ENCODE measurements at places on chromosomes 5 and 9.

DNA sequence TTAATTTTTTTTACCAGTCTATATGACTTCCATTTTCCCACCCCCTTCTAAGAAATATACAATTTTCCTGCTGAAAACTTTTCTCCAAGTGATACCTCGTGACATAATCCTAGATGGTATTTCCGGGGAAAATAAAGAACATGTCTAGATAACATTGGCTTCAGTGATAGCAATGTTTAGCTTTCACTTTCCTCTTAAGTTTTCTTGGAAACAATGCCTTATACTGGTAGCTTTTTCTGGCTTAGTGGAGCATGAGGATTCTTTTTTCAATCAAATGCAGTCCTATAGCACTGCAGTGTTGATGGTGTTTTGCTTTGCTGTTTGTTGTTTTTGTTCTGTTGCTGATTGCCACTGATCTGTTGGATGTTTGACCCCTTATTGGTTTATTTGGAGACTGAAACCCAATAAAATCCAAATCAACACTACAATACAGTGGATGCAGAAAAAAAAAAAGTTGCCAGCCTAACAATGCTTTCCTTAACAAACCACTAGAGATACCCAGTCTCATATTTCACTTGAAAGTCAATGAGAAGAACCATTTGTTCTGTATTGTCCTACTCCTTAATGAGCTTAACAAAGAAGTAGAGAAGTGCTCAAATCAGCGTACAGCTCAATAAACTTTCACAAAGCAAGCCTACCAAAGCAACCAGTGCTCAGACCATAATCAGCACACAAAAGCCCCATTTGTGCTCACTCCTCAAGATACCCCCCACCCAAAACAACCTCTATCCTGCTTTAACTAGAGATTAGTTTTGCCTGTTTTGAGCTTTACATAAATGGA is 74.2 kb upstream of the GRAMD2B start:
- DNase-seq, result no peak

DNA sequence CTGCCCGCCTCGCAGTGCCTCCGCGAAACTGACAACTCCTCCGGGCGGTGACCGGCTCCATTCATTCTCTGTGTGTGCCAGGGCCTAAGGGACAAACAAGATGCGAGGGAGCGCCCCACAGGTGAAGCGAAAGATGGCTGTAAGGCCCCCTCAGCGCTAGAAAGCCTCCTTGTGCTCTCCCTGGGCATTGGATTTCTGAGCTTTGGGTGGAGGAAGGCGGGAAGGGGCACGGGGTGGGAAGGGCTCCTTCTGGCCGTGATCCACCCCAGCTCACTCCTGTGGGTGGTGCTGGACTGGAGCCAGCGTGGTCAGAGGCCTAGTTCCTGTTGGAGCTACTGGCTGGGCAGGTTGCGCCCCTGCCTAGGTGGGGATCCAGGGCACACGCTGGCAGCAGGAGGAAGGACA is 943 bp downstream of the GALNT12 start:
- no peak for DNase-seq

DNA sequence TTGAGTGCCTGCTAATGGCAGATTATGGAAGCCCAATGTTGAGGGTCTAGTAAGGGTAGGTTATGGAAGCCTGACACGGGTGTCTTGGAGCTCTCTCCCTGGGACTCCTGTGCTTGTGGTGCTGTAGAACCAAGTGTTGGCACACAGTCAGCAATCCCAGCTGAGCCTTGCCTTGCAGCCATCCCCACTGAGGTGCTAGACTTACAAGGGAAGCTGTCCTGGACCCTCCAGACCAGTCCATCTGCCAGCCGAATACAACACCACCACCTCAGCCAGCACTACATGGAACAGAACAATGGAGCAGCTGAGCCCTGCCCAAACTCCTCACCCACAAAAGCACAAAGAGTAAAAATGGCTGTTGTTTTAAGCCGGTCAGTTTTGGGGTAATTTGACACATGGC is 90.5 kb upstream of the DNAH5 start:
- no peak for DNase-seq

GRCh38 chr5:28574606-28575005 is 1536.2 kb upstream of the CDH9 start:
- DNase-seq, result no peak

- no peak for DNase-seq
These were observed 11.9 kb upstream of the GALNT10 start for GRCh38 chr5:154178661-154179060.

DNA sequence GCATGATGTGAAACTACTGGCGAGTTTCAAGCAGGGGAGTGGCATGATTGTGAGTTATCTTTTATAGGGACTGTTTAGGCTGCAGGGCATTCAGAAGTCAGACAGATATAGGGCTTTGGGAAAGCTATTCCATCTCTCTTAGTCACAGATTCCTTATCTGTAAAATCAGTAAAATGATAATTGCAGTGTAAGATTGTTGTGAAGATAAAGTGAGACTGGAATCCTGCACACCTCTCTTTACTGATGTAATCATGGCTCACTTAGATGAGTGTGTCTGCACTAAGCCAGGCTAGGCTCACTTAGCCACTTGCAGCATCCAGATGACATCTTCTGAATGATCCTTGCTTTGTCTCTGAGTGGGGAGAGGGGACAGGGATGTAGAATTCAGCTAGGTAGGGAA is 81.8 kb upstream of the MAMDC2 start:
- DNase-seq, result no peak

DNA sequence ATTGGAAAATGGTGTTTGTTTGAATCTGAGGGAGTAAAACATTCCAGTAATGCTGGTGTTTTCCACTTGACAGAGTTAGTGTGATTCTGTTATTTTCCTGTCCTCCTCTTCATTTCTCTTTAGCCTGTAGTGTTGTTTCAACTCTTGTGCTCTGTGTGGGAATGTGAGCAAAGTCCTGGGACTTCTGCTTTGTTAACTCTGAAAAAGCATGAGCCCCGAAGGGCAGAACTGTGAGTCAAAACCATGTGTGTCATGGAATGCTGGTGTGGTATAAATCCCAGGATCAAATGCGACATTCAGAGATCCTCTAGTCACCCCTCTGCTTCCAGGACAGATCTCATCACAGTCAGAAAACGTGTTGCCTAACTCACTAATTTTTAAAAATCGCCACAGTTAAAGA is 8.9 kb downstream of the F2R start:
- no peak for DNase-seq

GRCh38 chr5:8701251-8701650 is 832.3 kb downstream of the MTRR start:
- no peak for DNase-seq

DNA sequence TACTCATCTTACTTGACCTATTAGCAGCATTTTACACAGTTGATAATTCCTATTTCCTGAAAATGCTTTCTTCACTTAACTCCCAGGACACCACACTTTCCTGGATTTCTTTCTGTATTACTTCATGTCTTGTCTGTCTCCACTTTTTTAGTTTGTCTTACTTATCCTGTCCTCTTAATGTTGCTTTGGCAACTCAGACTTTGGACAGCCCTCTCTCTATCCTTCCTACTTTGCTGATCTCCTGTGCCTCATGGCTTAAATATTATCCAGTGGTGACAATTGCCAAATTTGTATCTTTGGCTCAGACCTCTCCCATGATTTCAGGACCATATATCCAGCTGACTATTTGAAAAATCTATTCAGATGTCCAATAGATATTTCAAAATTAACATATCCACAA is 39.8 kb upstream of the NUDT12 start:
- DNase-seq, result no peak

DNA sequence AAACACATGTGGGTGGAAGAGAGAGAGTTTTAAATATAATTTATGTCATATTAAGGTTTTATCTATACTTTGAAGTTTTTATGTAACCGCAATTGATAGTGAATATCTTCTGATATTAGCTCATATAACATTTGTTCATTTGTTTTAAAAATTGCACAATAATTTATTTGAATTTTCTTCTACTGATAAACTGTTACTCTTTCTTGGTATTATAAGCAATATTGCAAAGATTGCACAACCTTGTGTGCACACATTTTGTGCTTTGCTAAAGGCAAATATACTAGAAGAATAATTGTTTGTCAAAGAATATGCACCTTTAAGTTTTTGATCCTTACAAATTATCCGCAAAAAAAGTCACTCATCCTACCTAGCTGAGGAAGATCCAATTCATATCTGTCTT is 275.7 kb downstream of the TLR4 start:
- DNase-seq, result no peak

DNA sequence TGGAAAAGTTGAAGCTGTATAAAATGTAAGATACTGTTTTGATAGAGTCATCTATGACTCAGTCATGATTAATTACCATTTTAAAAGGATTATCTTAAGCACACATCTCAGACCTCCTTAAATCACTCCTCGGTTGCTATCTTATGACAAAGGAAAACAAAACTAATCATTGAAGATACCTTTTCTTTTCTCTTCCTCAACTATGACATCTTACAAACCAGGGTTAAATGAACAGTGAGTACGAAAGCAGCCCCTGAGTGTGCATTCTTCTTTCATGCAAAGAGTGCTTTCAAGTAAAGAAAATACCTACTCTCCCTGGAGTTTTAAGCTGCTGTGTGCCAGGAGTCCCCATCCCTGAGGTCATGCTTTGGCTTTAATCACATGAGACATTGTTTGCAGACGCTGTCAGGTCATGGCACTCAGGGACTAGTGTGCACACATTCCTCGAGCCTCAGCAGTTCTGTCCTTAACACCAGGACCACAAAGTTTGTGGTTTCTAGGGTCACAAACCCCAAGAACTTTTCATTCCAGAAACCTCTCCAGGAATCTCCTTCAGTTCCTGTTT is 86.7 kb upstream of the ICE1 start:
- no peak for DNase-seq

- no peak for DNase-seq
These were observed 83.1 kb upstream of the MAST4 start for GRCh38 chr5:66513130-66513529.

DNA sequence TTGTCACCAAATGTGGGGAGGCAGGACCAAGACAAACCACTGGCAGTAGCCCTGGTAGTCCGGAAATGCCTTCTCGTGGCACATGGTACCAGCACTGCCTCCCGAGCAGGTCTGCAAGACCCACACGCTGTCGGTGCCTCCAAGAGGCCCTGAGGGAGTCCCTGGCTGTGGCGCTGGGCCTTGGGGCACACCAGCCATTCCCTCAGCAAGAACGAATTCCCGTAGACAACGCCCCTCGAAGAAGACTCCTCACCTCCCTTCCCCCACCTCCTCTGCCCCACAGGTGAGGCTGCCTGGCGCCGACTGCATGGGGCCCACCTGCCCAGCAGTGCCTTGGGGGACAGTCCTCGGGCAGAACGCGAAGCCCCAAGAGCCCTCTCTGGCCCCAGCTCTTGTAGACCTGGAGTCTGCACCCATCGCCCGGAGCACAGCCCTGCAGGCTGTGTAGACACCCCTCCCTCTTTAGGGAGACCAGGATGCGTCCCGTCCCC is 56.0 kb downstream of the EXD3 start:
- DNase-seq, result no peak

GRCh38 chr9:124164811-124165210 is 92.9 kb upstream of the NEK6 start:
- no peak for DNase-seq

DNA sequence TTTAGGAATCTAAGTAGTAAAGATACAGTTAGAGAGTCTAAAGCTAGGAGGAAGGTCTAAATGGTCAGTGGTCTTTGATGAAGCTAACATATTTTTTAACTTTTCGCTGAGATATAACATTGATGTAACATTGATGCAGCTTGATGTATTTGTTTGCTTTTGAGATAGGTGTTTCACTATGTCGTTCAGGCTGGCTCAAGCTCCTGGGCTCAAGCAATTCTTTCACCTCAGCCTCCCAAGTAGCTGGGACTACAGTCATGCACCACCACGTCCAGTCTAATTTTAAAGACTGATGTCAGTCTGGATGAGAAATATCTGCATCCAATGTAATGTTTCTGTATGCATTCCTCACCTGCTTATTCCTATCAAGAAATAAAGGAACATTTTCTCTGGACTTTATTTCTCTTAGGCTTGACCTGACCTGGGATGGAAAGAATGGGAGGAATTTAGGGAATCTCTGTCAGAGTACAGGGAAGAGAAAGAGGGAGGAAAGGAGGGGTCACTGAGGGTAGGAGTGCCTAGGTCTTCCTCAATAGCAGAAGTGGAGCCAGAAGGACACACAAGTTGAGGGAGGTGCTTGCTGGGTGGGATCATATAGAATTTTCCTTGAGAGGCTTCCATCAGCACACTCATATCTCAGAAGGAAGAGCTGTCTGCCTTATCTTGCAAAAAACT is 101.5 kb upstream of the GPBP1 start:
- DNase-seq, result no peak

- DNase-seq, result no peak
These were observed 36.1 kb downstream of the TEK start for GRCh38 chr9:27145143-27145542.

DNA sequence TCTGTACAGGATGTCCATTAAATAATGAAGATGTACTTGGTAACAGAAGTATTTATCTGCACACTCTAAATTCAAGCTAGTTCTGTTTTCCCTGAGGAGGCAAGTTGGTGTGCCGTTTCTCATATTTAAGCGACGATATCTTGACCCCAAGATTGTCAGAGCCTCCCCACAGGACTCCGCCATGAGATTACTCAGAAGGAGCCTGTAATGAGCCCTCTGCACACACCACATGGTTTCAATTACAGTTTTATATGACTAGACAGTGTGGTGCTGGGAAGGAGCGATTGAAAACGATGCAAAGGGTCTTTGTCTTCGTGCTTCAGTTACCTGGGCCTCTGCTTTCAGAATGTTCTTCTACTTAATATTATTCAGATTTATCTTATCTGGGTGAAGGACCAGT is 840.4 kb upstream of the WWC1 start:
- DNase-seq, result no peak

- DNase-seq, result no peak
These were observed 317.3 kb upstream of the PDE4D start for GRCh38 chr5:60210810-60211209.

DNA sequence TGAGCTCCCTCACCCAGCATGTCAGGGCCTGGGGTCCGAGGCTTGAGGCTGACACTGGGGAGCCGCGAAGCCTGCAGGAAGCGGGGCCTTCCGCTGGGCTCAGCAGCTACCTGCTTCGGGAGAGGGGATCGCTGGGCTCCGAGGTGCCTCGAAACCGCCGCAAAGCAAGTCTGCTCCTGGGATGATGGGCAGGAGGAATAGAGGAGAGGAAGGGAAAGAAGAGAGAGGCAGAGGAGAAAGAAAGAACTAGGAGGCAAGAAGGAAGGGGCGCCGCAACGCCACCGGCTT is 1.5 kb upstream of the PRDM12 start:
- DNase-seq, result no peak

- DNase-seq, result no peak
These were observed 47.3 kb downstream of the SH3TC2 start for GRCh38 chr5:149015561-149015960.
